Uterus (tissue), 4 donors: ENCODE measurements at places on chromosomes 2 and 18.
A peak's percentile ranks its signal among the peaks of the same experiment; 100 is the strongest.

- no peaks in the 10 kb centered on the region for H3K4me1 ChIP-seq
- H3K36me3 ChIP-seq = no peaks in the 10 kb centered on the region
- H3K27me3 ChIP-seq = no peaks in the 10 kb centered on the region
- H3K4me3 ChIP-seq = no peak overlapping the region
These were observed 67.4 kb downstream of the STEAP3 start for GRCh38 chr2:119290859-119291587.

DNA sequence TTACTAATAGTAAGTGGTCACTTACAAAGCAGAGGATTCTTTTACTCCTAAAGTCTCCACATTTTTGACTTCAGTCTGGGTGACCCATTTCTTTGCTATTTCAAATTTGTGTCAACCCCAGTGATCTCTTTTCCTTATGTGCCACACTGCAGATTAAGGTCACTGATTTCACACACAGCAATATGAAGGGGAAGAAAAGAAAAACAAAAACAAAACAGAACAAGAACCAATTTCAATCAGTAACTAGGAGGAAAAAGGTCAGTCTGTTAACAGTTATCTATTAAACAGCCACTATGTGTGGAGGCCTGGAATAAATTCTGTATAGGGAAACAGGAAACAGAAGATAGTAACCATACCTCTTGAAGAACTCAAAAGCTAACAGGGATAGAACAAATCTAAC lies 72.0 kb upstream of the ACVR2A start:
- no peak overlapping the region for H3K27ac ChIP-seq
- no peak overlapping the region for H3K4me3 ChIP-seq
- H3K4me1 ChIP-seq = no peaks in the 10 kb centered on the region
- no peaks in the 10 kb centered on the region for H3K27me3 ChIP-seq
- H3K36me3 ChIP-seq = no peaks in the 10 kb centered on the region

DNA sequence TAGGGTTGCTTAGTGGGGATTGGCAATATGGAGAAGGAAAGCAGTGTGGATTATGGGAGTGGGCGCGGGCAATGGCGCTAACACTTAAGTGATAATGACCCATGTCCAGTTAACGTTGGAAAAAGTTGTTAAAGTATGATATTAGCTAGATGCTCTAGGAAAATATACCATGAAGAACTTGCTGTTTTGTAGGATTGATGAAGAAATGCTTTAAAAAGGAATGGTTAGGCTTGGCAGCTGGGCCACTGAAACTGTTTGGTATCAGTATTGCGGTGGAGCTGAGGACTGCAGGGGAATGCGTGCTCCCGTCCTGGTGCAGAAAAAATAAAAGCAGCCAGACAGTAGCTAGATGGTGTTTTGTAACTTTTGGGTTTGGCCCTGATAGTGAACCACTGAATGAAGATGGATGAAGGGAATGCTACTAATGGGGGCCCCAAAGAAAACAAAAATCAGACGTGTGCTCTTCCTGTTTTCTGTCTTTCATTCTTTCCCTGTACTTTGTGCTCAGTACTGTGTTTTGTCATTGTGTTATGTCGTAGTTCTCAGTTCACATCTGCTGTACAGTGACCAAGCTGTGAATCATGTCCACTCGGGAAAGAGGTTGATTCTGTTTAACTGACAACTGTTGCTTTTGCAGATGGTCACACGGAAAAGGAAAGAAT lies 999 bp downstream of the INSIG2 start:
- peak; percentile 19 for DNase-seq
- peaks cover 4% of the 10 kb centered on the region for H3K4me1 ChIP-seq
- H3K27me3 ChIP-seq = no peaks in the 10 kb centered on the region
- H3K4me3 ChIP-seq = peak overlapping the region; percentile 65
- H3K27ac ChIP-seq = peak overlapping the region; percentile 57
- no peaks in the 10 kb centered on the region for H3K36me3 ChIP-seq

DNA sequence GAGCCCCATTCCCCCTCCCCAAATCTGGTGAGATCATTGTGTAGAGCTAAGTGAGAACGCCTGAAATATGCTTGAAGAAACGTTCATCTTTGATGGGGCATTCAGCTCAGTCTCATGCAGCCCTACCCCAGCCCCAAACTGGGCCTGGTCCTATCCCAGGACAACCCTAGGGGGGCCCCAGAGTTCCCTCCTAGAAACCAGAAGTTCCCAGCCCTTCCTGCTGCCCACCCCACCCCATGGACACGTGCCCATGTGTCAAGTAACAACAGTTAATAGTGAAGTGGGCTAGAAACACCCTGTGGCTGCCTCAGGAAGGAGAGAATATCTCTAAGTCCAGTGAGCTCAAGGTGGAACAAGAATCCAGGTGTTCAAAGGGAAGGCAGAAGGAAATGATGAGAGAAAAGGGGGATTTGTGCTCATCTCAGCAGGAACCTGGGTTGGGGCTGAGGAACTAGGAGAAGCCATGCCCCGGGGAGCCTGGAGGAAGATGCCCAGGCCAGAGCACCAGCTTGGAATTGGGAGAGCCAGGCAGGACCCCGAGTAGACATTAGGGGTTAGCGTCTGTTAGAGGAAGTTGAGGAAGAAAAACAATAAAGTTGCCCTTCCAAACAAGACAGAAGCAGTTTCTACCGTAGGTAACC lies 20.1 kb upstream of the SLC20A1 start:
- no peaks in the 10 kb centered on the region for H3K27me3 ChIP-seq
- no peak overlapping the region for H3K4me3 ChIP-seq
- no peaks in the 10 kb centered on the region for H3K36me3 ChIP-seq
- peaks cover 4% of the 10 kb centered on the region for H3K4me1 ChIP-seq

GRCh38 chr2:30095402-30095801 lies 51.4 kb upstream of the YPEL5 start:
- H3K4me3 ChIP-seq = no peak overlapping the region
- H3K27me3 ChIP-seq = no peaks in the 10 kb centered on the region
- no peaks in the 10 kb centered on the region for H3K36me3 ChIP-seq
- no peak overlapping the region for H3K27ac ChIP-seq

DNA sequence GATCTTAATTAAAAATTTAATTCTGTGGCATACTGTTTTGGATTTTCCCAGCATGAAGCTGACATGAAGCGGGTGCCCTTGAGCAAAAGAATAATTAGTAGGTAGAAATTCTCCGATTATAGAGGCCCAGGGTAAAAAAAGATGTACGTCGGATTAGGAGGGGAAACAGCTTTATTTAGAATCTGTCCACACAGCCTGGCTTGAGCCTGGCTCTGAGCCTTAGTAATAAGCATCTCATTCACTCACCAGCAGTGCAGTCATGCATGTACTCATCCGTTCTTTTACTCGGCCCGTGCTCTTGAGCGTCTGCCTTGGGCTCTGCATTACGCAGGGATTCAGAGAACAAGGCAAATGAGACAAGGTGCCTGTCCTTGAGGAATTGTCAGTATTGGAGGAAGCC lies 219.3 kb downstream of the AGAP1 start:
- H3K36me3 ChIP-seq = no peaks in the 10 kb centered on the region
- H3K27ac ChIP-seq = no peak overlapping the region
- DNase-seq = no peak
- no peak overlapping the region for H3K4me3 ChIP-seq

- no peaks in the 10 kb centered on the region for H3K27me3 ChIP-seq
- DNase-seq = no peak
- no peak overlapping the region for H3K4me3 ChIP-seq
- H3K36me3 ChIP-seq = no peaks in the 10 kb centered on the region
- no peaks in the 10 kb centered on the region for H3K4me1 ChIP-seq
These were observed 321.6 kb upstream of the HS6ST1 start for GRCh38 chr2:128640166-128640844.

GRCh38 chr2:189137519-189137918 lies 42.0 kb downstream of the COL5A2 start:
- no peak for DNase-seq
- H3K36me3 ChIP-seq = no peaks in the 10 kb centered on the region
- no peaks in the 10 kb centered on the region for H3K27me3 ChIP-seq
- no peaks in the 10 kb centered on the region for H3K4me1 ChIP-seq
- H3K4me3 ChIP-seq = no peak overlapping the region
- H3K27ac ChIP-seq = no peak overlapping the region

GRCh38 chr2:148674063-148675020 lies 29.8 kb downstream of the EPC2 start:
- no peak for DNase-seq
- no peak overlapping the region for H3K4me3 ChIP-seq
- no peaks in the 10 kb centered on the region for H3K36me3 ChIP-seq

- H3K4me1 ChIP-seq = no peaks in the 10 kb centered on the region
- no peaks in the 10 kb centered on the region for H3K27me3 ChIP-seq
- no peak overlapping the region for H3K27ac ChIP-seq
- DNase-seq = no peak
These were observed 30.9 kb downstream of the CD28 start for GRCh38 chr2:203737360-203737759.

DNA sequence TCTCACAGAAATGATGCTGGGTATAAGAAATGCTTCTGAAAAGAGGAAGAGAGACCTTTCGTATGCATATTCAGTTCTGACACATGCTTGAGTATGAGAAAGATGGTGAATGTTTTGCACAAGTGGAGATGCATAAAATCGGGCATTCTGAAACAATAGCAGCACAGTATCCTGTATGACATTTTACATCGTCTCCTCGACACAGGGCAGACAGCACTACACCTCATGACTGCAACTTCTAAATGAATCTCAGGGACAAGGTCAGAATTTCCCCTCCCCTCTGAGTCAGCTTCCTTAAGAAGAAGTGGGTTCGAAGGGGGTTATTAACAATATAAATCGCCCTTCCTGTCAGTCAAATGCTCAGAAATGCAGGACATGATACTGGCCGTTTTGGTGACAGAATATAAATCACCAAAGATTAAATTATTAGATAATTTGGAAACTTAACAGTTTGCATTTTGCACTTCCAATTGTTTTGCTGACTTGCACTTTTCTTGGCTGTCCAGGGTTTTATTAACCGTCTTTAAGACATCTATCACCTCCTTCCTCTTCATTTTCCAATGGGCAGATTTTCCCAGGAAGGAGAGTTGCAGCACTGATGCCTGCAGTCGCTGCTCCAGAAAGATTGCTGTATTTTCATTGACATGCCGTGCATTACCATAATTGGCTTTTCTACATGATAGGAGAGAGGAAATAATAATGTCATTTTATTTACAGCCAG lies 57.2 kb downstream of the TSHZ1 start:
- no peak for DNase-seq
- H3K36me3 ChIP-seq = no peaks in the 10 kb centered on the region
- H3K27ac ChIP-seq = no peak overlapping the region
- H3K4me3 ChIP-seq = no peak overlapping the region
- no peaks in the 10 kb centered on the region for H3K27me3 ChIP-seq
